ENCODE measurements at places on chromosomes 5 and 9.

GRCh38 chr5:180083529-180084060, 12.0 kb upstream of the RNF130 start:
- DNase-seq = no peak

DNA sequence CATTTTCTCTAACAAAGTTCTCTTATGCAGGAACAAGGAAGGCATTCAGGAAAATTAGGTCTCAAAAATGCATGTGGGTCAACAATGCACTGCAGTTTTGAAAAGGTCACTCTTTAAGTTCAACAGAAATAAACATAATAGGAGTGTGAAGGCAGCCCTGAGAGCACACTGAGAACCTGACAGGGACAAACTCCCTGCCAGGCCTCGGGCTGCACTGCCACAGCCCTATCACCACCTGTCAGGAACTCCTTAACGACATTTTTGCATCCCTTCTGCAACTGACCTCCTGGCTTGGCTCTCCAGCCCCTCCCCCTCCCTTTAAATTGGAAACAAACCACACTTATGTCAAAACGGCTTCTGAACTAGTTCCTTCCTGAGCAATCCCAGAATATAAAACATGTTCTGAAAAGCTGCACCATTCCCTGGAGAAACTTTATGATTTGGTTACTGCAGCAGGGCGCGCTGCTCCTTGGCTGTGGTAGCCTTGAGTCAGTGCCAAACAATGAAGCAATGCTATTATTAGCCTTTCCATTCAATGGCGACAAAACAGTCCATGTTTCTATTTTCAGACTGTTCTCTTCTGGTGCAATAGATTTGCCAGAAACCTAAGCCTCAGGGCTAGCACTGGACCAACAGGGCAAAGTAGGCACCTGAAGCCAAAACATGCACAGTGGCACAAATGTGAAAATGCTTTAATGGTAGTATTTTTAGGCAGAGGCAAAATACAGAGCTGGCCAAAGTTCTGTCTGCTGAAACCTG, 160.1 kb upstream of the ZNF608 start:
- DNase-seq = peak; percentile 96

- DNase-seq = no peak
Measured at GRCh38 chr9:127491516-127491915, 40.2 kb downstream of the LRSAM1 start.

GRCh38 chr9:33196736-33197135, 29.6 kb upstream of the B4GALT1 start:
- DNase-seq = no peak

- DNase-seq = no peak
Measured at GRCh38 chr9:137157618-137158415, 12.0 kb downstream of the LRRC26 start.

Data from MCF 10A (cell line).